Gastrocnemius medialis (tissue), 4 donors: ENCODE measurements at places on chromosomes 5 and 9. TPM values are rescaled to one million over a fixed set of nuclear protein-coding genes. Genes with fewer than 3 reads are reported as not detected.

DNA sequence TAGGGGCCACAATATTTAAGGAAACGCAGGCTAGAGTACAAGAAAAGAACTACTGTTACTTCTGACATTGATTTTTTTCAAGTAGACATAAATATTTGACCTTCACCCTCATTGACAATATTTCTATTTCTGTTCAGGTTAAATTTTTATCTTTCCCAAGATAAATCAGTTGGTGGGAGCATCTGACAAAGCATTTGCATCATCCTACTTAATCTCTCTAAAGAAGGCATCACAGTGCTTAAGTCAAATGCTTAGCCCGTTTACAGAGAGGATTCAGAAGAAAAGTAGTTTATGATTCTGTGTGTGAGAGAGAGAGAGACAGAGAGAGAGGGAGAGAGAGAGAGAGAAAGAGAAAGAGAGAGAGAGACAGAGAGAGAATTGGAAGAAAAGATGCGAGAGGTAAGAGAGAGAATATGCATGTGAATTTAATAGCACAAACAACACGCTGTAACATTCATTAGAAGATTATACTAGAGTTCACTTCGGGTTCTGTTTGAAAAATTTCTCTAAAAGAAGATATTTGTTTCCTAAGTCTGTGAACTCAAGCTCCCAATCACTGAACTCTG, 1093.3 kb upstream of the CDH6 start:
- DNase-seq, result no peak
- H3K36me3 ChIP-seq, result no peaks in the 10 kb centered on the region

- no peak overlapping the region for H3K4me3 ChIP-seq
- no peaks in the 10 kb centered on the region for H3K27me3 ChIP-seq
- H3K36me3 ChIP-seq, result no peaks in the 10 kb centered on the region
- H3K4me1 ChIP-seq, result no peaks in the 10 kb centered on the region
Measured at GRCh38 chr9:87564111-87564510, 66.4 kb downstream of the DAPK1 start.

The CPLANE1 gene
- 7.9 TPM for total RNA-seq

The BTNL3 gene
- not detected for total RNA-seq

The HAVCR1 gene
- not detected for total RNA-seq

DNA sequence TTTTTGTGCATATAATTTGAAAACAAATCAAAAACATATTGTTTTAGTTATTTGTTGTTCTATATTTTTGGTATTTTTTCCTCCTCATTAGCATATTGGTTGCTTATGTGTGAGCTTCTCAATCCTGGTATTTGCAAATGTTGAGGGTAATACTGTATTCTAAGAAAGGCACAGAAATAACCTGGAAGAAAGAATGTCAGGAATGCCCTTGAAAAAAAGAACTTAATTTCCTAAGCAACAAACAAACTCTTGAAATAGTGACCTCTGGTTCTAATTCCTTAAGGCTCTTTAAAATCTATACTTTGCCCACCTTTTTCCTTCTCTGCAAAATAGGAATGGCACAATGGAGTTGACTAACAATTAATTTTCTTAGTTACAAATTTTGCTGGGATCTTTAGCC, 117.5 kb downstream of the HMHB1 start:
- no peak overlapping the region for H3K4me3 ChIP-seq
- DNase-seq, result no peak
- no peaks in the 10 kb centered on the region for H3K4me1 ChIP-seq
- H3K36me3 ChIP-seq, result no peaks in the 10 kb centered on the region
- no peak overlapping the region for H3K27ac ChIP-seq

- no peak for DNase-seq
- H3K4me1 ChIP-seq, result no peaks in the 10 kb centered on the region
- no peak overlapping the region for H3K4me3 ChIP-seq
- H3K27ac ChIP-seq, result no peak overlapping the region
- H3K27me3 ChIP-seq, result no peaks in the 10 kb centered on the region
Measured at GRCh38 chr5:161799316-161799715, 48.6 kb upstream of the GABRA1 start.

The THBS4 gene
- total RNA-seq, result 336 TPM

DNA sequence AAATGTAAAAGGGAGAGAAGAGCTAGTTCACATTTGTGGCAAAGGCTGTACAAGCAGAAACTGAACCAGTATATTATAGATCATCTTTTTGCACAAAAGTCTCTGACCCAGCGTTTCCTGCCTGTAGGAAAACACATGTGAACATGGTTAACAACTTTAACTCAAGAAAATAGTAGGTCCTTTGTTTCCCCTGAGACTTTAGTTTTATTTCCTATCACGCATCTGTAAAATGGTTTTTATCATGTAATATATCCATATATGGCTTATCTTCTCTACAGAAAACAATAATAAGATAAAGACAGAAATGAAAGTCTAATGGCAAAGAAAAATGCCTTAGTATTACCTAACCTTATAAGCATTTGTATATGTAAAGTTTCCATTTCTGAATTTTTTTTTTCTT, 2.7 kb downstream of the KIF3A start:
- peaks cover 7% of the 10 kb centered on the region for H3K4me1 ChIP-seq
- no peak for DNase-seq
- no peak overlapping the region for H3K27ac ChIP-seq
- no peaks in the 10 kb centered on the region for H3K27me3 ChIP-seq
- H3K36me3 ChIP-seq, result no peaks in the 10 kb centered on the region
- no peak overlapping the region for H3K4me3 ChIP-seq

- no peaks in the 10 kb centered on the region for H3K4me1 ChIP-seq
- no peak overlapping the region for H3K4me3 ChIP-seq
- no peak for DNase-seq
- no peak overlapping the region for H3K27ac ChIP-seq
Measured at GRCh38 chr5:35780236-35780635, 76.5 kb upstream of the IL7R start.

The SPINK13 gene
- not detected for total RNA-seq

- no peaks in the 10 kb centered on the region for H3K36me3 ChIP-seq
- no peak overlapping the region for H3K27ac ChIP-seq
- H3K4me1 ChIP-seq, result no peaks in the 10 kb centered on the region
- no peak overlapping the region for H3K4me3 ChIP-seq
- no peak for DNase-seq
Measured at GRCh38 chr9:109171926-109172325, 4.9 kb upstream of the FRRS1L start.

The LAMC3 gene
- 0.20 TPM for total RNA-seq

The PDE6A gene
- total RNA-seq, result not detected
